ENCODE measurements at places on chromosomes 2 and 18. TPM values are rescaled to one million over a fixed set of nuclear protein-coding genes. Genes with fewer than 3 reads are reported as not detected.

Gene FEV
- not detected for total RNA-seq

Gene CHCHD5
- 34.8 TPM for total RNA-seq

Gene ASAP2
- total RNA-seq = 55.7 TPM

Gene LAMA3
- 608 TPM for total RNA-seq

Gene CXCR4
- total RNA-seq = not detected

Gene SNTG2
- 0.55 TPM for total RNA-seq

Gene NEURL3
- total RNA-seq = not detected

Gene NT5C1B
- total RNA-seq = not detected

Gene MC5R
- not detected for total RNA-seq

Gene TMEM17
- total RNA-seq = 5.5 TPM

Gene LRP1B
- under 0.01 TPM for total RNA-seq

Gene ACMSD
- not detected for total RNA-seq

Gene UGT1A1
- total RNA-seq = not detected

Gene GCG
- not detected for total RNA-seq

Gene CIB4
- total RNA-seq = not detected

Gene CNTNAP5
- not detected for total RNA-seq

Gene L3MBTL4
- total RNA-seq = 0.49 TPM

Gene NOSTRIN
- total RNA-seq = not detected

Gene COBLL1
- 16.5 TPM for total RNA-seq

Gene CABLES1
- 1.9 TPM for total RNA-seq

Gene EFHD1
- not detected for total RNA-seq

Data from hair follicular keratinocyte (primary cell).